ENCODE measurements at places on chromosomes 13 and 19. TPM values are rescaled to one million over a fixed set of nuclear protein-coding genes. Genes with fewer than 3 reads are reported as not detected.

Gene ICAM4
- 1.1 TPM for total RNA-seq

Gene RGL3
- total RNA-seq = 58.5 TPM

Gene APOC4
- total RNA-seq = not detected

Gene FGF21
- total RNA-seq = 0.55 TPM

Gene ADGRE1
- not detected for total RNA-seq

DNA sequence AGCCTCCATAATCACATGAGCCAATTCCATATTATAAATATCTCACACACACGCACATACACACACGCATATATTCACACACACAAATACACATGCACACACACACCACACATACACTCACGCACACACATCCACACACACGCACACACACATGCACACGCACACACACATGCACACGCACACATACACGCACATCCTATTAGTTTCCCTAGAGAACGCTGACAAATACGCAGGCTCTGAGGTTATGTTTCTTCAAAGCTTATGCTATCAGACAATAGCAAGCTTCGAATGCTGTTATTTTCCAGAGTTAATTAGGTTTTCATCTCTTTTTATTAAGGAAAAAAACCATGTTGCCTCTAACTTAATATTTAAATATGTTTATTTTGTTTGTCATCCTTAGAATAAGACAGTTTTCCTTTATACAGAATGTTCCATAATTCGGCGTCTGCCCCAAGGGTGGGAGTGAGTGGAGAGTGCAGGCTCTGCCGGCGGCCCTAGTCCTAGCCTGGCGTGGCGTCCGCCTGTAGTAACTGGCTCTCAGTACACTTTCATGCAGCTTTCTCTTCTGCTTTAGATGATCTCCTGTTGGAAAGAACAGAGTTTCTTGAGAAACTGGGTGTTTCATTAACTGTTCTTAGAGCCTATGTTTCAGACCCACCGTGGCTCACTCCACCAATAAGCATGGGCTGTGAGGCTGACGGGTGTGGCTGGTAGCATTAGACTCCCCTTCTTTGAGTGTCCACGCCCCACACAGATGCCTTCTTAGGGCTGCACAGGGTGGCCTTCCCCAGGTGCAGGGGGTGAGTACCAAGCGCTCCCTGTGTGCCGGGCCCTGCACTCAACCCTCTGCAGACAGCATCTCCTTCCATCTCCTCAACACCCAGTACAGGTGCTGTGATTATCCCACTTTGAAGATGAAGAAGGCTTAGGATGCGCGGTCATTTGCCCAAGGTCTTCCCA is 30.4 kb upstream of the ANKRD10 start:
- DNase-seq = no peak

DNA sequence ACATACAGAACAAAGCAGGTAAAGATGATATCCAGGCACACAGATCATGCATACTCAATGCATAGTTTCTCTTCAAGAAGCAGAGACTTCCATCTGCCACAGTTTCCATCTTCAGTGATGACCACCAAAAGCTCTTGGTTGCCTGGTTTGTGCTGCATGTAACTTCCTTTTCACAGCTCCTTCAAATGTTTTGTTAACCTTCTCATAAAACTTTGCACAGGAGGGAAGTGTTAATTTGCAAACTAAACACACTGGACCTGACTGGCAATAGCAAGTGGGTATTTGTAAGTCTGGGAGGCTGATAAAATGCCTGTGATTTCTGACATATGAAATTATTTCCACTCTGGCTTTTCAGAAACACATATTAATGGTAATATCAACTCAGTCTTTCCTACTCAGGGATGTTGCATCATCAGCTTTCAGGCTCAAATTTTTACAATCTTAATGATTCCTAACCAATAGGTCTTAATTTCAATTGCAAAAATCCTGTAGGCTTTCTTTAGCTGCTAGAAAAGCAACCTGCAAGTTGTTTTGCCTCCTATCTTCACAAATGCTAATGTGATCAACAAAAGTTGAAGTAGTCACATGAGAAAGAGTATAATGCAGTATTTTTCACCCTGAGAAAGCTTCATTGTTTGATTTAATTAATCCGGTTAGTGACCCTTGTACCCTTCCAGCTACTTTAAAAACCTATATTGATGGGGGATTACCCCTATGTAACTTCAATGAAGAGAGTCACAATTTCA is 575.6 kb downstream of the DIAPH3 start:
- DNase-seq = no peak

GRCh38 chr19:29411113-29411581 is 114.6 kb upstream of the VSTM2B start:
- DNase-seq = no peak

DNA sequence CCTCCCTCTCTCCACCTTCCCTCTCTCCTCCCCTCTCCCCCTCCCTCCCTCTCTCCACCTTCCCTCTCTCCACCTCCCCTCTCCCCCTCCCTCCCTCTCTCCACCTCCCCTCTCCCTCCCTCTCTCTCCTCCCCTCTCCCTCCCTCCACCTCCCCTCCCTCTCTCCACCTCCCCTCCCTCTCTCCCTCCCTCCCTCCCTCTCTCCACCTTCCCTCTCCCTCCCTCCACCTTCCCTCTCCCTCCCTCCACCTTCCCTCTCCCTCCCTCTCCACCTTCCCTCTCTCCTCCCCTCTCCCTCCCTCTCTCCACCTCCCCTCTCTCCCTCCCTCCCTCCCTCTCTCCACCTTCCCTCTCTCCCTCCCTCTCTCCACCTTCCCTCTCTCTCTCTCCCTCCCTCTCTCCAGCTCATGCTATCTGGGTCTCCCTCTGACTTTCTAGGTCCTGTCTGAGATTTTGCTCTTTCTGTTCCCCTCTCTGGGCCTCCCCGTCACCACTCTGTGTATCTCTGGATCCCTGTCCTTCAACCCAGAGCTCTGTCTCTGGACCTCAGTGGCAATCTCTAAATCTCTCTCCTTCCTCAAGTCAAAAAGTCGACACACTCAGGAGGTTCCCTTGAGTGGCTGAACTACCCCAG is 3.5 kb upstream of the CNOT3 start:
- DNase-seq = no peak

- no peak for DNase-seq
Measured at GRCh38 chr13:25840931-25841330, 210.9 kb downstream of the SHISA2 start.

DNA sequence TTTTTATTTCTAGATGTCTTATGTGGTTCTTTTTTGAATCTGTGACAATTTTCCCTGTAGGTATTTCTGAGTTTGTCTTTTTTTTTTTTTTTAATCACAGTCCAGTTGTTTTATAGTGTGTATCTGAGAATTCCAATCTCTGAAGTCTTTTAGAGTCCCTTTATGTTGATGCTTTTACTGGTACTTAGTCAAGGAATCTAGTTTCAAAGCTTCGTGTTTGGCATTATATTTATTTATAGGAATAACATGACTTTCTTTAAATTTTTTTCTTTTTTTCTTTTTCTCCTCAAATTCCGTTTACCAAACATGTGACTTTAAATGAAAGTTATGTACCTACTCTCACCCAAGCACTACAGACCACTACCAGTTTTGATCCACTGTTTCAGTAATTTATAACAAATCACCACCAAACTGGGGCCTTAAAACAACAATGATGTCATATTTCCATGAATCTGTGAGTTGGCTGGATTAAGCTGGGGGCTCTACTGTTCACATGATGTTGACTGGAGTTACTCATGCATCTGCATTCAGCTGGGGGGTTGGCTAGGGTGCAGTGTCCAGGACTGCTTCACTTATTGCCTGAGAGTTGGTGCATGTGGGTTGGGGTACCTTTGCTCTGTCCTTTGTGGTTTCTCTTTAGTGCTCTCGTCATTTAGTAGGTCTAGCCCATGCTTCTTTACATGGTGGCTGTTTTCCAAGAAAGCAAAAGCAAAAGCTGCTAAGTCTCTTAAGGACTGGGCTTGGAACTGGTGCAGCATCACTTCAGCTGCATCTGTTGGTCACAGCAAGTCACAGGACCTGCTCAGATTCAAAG is 22.3 kb downstream of the KCTD4 start:
- no peak for DNase-seq

- DNase-seq = no peak
Measured at GRCh38 chr13:95784161-95784899, 107.4 kb downstream of the DNAJC3 start.

DNA sequence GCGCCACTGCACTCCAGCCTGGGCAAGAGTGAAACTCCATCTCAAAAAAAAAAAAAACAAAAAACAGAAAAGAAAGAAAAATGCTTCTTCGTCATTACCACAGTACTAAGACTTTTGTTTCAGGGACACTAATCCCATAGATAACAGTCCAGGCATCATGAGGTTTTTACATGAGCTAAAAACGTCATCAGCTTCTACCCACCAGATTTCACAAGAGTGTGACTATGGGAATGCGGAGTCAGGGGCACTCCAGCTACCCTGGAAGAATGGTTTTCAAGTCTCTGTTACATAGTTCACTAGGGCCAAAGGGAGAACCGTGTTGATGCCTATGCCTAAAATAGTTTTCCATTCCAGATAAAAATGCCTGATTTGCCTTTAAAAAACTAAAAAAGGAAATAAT is 33.2 kb downstream of the RAB20 start:
- no peak for DNase-seq

GRCh38 chr19:20664901-20665781 is 3.8 kb upstream of the ZNF626 start:
- DNase-seq = peak; percentile 68

- no peak for DNase-seq
Measured at GRCh38 chr19:33702606-33703437, 81.1 kb downstream of the CHST8 start.

- peak; percentile 83 for DNase-seq
Measured at GRCh38 chr19:18594096-18594823, 5.7 kb downstream of the REX1BD start.

- DNase-seq = no peak
Measured at GRCh38 chr13:111536075-111536642, 215.7 kb downstream of the TEX29 start.

DNA sequence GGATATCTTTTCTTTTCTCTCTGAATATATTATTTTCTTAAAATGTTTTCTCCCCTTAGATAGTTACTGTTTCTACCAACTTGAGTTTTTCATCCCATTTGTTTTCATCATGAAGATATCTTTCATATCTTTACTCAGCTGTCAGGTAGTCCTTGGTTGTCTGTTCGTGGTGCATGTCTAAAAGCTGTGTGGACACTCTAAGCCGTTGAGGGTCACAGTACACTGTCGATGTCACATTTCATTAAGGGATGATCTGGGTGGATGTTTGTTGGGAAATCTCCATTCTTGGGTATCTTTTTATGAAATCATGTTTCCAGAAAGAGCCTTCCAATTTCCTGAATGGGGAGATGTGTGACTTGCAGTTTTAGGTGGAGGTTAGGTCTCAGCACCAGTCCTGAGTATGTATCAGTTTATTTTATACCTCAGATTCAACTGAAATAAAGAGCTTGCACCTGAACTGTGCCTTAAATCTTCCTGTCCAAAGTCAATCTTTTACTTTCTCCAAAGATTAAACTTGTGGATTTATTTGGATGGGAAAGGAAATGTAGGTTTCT is 23.2 kb downstream of the ZMYM2 start:
- no peak for DNase-seq

DNA sequence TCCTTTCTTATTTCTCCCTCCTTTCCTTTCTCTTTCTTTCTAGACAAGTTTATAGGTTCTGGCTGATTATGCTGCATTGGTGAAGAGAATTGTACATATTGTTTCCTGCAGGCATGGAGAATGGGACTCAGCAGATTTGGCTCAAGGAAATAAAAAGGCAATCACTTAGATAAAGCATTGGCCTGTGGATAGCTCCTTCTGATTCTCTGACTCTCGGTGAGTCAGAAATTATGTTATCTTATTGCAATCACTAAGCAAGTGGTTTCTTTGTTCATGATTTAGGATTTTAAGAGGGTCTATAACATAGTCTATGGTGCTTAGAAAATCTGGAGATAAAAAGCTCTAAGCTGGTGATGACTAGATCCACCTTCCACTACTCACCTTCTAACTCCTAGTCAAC is 54.0 kb upstream of the POSTN start:
- no peak for DNase-seq

DNA sequence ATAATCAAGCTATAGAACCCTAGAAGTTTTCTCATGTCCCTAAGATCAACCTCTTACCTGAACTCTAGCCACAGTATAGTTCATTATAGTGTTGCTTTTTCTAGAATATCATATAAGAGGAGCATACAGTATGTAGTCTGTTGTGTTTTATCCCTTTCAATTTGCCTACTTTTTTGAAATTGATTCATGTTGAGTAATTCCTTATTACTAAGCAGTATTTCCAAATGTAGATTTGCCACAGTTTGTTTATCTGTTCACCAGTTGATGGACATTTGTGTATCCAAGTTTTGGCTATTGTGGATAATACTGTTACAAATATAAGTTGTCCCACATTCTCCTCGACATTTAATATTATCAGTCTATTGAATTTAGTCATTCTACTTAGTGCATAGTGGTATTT is 138.0 kb downstream of the LMO7 start:
- DNase-seq = no peak
